ENCODE measurements at places on chromosomes 3 and 15.

GRCh38 chr15:69149163-69149562 is 11.3 kb upstream of the GLCE start:
- no peak for DNase-seq

DNA sequence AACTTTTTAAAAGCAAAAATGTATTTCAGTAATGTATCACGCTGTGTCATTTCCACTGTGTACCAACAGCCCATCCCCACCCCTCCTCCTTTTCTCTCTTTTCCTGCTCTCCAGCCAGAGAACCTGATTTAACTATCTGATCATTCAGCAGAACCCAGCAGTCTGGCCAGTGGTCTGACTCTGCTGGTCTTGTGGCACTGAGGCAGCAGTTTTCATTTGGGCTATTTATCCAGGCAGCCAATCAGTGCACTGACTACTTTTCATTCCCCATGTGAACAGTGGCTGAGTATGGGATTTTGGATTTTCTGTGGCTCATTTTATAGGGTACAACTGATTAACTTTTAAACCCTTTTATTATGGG is 56.3 kb downstream of the GPR171 start:
- peak; percentile 62 for DNase-seq

DNA sequence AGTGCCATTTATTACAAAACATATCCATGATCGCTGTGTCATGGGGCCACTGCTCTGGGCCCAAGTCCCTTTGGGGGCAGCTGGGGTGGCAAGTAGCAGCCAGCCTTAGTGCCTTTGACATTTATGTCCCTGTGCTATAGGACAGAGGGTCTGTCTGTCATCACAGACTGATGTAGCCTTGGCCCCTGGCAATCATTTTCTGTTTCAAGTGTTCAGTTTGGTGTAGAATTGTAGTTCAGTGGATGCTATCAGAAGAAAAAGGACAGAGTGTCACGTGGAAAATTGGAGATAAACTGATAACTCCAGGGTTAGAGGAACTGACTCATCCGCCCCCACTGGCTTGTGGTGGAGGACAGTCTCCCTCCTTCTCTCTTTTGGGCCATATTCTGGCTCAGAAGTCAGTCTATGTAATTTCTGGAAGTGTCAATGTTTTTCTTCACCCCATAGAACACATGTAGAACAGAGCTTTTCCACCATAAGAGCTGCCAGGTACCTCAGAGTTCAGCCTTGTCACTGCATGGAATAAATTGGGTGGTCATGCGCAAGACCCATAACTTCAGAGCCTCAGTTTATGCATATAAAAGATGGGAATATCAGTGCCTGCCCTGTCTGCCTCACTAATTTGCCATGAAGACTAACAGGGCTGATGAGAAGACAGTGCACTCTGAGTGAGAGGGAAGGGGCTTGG is 4.5 kb upstream of the MRPS22 start:
- DNase-seq = no peak

DNA sequence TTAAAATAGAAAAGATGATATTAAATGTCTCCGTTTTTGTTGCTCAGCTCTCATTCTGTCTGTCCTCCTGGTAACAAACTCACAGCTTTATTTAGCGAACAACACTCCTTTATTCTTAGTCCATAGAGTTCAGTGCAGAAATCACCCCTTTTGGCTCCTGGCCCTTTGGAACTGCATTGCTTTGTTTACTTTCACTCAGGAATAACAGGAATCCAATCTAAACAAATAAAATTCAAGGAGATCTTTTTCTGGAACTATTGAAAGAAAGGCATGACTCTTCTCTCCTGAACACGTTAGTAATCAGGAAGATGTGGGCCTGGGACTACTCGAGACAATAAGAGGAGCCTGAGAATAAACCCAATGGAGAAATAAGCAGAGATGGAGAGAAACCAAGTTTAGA is 409.2 kb downstream of the DIPK2A start:
- DNase-seq = no peak

GRCh38 chr3:151213151-151213550 is 10.1 kb upstream of the GPR171 start:
- no peak for DNase-seq

- no peak for DNase-seq
Measured at GRCh38 chr15:88219623-88220022, 36.9 kb downstream of the NTRK3 start.
